Coronary artery (tissue), 2 donors: ENCODE measurements at places on chromosomes 7 and 10.

DNA sequence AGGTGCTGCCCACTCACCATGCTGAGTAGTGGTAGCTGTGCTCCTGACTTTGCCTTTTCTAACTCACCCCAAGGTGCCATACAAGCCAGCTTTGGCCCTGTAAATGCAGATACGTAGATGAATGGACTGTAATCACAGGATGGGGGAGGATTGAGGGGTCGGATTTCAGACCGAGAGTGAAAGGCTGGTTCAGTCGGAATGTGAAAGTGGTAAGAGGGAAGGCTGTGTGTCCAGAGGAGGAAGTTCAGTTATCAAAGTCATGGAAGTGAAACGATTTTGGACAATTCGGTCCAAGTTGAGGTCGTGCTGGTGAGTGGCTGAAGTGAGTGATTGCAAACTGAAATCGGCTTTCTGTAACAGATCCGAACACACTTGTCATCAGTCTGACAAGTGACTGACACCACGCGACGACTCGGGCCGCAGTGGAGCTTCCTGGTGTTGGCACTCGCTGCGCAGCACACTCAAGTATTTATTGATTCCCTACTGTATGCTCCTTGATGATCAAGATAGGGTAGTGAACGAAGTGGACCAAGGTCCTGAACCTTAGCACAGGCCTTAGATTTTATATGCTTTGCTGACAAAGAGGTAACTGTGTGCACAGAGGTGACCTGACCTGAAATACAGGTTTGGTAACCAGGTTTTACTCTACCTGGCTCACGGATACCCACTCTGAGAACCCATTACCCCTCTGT, 10.5 kb downstream of the ZNF282 start:
- DNase-seq = no peak

DNA sequence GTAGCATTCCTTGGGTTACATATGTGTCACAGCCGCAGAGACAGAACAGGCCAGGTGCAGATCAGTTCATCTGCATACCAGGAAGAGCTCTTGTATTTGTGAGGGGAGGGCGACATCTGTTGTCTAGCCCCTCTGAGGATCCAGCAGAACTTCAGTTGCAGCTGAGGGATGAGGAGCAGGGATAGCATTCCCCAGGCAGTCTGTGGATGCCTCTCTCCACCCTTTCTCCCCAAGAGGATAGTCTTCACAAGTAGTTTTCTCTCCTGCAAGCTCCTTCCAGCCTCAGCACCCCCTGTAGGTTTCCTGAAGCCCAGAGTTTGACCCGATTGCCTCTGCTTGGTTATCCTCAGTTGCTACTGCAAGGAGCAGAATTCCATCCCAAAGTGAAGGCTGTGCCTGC, 2.6 kb downstream of the SCD start:
- no peak for DNase-seq

DNA sequence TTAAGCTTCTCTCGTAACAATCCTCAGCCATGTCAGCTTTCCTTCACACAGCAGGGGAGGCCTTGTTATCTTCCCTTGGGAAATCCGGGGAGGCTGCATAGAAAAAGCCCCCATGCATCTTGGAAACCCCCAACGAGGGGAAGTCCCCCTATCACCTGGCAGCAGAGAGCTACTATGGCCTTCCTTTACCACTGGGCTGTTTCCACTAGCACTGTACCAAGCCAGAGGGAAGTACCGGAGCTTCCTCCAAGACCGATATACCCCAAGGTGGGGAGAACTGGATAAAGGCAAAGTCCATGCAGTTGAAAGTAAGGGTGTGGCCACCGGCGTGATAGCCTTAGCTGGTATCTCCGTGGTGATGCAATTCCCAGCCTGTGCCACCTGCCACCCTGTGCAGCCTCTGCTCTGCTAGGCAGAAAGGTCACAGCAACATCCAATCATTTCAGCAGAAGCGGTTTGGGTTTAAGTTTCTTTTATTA, 4.4 kb upstream of the CLIP2 start:
- DNase-seq = no peak

DNA sequence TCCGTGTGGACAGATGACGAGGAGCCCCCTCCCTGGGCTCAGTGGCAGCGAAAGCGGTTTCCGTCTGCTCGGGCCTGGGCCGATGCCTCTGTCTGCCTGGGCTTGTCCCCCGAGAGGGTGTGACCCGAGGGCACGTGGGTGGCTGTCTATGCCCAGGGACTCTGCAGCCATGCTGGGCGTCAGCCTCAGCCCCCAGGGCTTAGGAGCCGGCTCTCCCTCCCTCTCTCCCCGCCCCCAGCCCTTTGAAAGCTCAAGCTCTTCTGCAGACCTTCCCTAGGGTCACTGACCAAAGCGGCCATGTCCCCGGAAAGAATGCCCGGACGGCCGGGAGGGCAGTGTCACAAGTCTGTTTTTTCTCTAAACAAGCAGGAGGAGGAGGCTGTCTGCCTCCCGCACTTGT, 7.1 kb downstream of the MICALL2 start:
- no peak for DNase-seq

DNA sequence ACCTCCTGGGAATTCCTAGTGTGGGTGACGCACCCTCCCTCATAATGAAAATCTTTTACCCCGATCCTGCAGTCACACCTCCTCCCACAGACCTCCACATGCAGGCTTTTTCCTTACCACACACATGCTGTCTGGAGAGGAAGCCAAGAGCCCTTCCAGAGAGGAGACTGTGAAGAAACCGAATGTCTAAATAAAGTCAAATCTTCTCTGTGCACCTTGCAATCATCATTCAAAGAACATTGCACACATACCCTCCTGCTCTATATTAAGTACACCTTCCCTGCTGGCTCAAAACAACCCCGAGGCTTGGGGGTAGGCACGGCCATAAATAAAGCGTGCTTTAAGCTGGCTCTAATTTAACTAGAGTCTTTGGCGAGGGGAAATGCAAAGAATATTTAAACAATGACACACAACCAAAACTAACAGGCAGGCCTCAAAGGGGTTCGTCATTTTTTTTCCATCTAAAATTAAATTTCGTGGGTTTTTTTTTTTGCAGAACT, 34.9 kb downstream of the CALML3 start:
- peak; percentile 45 for DNase-seq

- no peak for DNase-seq
These were observed 183.7 kb downstream of the SORCS1 start for GRCh38 chr10:106980495-106981451.

DNA sequence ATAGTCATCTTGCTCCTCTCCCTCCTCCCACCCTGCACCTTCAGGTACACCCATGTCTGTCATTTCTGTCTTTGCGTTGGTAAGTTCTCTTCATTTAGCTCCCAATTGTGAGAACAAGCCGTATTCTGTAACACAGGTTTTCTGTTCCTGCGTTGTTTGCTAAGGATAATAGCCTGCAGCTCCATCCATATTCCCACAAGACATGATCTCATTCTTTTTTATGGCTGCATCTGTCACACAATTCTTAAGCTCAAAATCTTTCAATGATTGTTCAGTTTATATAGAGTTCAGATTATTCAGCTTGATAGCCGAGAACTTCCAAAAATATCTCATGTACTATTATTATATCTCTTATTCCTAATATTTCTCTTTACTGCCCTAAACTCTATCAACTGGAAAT, 16.0 kb upstream of the TMEM168 start:
- DNase-seq = no peak

DNA sequence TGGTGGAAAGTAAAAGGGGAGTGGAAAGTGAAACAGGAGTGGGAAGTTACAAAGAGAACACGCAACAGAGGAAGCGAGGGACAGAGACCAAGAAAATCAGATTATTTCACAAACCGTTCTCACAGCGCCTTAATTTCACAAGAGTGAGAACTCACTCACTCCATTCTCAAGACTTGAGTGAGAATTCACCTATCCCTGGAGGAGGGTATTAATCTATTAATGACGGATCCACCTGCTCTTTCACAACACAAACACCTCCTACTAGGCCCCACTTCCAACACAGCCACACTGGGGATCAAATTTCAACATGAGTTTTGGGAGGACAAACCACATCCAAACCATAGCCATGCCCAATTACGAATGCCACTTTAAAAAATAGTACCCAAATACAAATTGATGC, 297.6 kb downstream of the GPAM start:
- no peak for DNase-seq

- DNase-seq = no peak
These were observed 182.1 kb downstream of the ARID5B start for GRCh38 chr10:62083412-62084267.

- no peak for DNase-seq
These were observed at the start of gene TES for GRCh38 chr7:116210345-116211005. Gene TES, plus strand, starts transcription at chr7:116210539. Its CDS starts 169 bp downstream, at chr7:116210708.

DNA sequence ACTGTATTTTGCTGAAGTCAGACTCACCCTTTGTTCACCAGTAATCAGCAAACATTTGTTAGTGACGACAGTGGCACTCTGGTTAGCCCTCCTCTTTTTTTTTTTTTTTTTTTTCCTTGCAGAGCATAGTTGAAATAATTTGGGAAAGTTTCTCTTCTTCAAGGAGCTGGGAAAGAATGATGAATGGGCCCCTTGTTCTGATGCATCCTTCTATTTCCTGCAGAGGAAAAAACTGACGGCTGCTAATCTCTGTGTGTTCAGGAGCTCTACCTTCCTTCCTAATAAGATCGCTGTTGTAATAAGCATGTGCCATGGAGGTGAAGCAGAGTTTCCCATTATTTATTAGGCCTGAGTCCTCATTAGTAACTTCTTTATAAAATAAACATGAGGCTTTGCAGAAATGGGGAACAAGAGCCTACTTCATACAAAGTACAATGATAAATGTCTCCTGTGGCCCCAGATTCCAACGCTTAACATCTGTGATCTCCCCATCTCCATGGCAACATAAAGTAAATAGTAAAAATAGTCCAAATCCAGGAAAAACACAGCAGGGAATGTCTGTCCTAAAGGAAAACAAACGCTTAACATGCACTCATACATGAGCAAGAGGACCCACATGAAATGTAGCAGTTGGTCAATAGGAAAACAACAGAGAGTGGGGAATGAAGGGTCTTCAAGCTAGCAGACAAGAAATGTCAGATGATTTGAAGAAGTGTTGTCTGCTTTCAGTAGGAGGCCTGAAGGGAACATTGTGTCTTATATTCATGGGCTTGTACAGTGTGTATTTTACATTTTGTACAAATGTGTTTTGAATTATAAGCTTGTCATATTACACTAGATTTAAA, 59.1 kb upstream of the CALD1 start:
- DNase-seq = no peak

GRCh38 chr7:2566348-2566889, 7.6 kb downstream of the IQCE start:
- DNase-seq = no peak

- DNase-seq = no peak
These were observed 252.2 kb downstream of the WDR37 start for GRCh38 chr10:1308173-1308961.

- DNase-seq = peak; percentile 5
These were observed 247.1 kb upstream of the GRB10 start for GRCh38 chr7:51029701-51030191.

- DNase-seq = no peak
These were observed 469.3 kb upstream of the COBL start for GRCh38 chr7:51785876-51786275.

DNA sequence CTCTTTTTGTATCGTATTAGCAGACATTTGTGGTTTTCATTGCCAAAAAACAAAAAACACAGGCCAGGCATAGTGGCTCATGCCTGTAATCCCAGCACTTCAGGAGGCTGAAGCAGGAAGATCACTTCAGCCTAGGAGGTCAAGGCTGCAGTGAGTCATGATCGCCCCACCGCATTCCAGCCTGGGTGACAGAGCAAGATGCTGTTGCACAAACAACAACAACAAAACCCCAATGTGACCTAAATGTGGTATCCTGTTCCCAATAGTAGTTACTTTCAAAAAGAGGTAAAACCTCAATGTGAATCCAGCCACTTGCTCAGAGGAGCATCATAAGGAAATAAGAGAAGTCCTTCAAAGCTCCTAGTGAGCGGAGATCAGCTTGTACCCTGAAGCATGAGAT, 45.8 kb upstream of the SKAP2 start:
- no peak for DNase-seq

- DNase-seq = no peak
These were observed 544.5 kb upstream of the SORCS1 start for GRCh38 chr10:107708981-107709380.

DNA sequence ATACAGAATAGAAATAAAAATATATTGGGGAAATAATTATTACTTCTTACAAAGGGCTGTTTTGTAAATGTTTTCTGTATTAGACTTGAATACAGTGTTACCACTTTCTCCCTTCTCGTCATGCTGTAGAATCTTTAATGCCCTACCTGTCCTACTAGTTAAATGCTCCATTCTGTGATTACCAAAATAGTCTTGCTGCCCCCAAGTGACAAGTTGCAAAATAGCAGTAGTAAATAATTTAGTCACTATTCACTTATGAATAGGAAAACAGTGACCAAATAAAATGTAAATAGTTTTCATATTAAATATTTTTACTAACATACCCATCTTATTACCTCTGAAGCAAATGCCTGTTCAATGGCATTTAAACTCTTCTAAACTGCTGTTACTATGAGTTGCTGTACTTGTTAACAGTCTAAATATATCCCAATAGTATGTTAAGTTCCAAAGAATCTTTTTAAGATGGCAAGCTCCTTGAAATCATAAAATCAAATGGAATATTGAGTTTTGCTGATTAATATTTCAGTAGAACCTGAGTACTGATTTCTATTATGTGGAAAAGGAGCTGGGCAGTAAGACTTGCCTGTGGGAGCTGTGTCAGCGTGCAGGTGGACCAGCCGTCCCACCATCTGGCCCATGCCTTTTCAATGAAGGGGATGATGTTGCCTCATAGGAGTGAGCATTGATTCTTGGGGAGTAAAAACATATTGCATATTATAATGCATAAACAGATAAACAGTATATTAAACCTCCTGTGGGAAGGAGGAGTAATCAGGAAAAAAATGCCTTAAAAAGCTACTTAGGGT, 18.1 kb upstream of the OIT3 start:
- no peak for DNase-seq
